ENCODE measurements at places on chromosomes 7 and 10. TPM values are rescaled to one million over a fixed set of nuclear protein-coding genes. Genes with fewer than 3 reads are reported as not detected.

DNA sequence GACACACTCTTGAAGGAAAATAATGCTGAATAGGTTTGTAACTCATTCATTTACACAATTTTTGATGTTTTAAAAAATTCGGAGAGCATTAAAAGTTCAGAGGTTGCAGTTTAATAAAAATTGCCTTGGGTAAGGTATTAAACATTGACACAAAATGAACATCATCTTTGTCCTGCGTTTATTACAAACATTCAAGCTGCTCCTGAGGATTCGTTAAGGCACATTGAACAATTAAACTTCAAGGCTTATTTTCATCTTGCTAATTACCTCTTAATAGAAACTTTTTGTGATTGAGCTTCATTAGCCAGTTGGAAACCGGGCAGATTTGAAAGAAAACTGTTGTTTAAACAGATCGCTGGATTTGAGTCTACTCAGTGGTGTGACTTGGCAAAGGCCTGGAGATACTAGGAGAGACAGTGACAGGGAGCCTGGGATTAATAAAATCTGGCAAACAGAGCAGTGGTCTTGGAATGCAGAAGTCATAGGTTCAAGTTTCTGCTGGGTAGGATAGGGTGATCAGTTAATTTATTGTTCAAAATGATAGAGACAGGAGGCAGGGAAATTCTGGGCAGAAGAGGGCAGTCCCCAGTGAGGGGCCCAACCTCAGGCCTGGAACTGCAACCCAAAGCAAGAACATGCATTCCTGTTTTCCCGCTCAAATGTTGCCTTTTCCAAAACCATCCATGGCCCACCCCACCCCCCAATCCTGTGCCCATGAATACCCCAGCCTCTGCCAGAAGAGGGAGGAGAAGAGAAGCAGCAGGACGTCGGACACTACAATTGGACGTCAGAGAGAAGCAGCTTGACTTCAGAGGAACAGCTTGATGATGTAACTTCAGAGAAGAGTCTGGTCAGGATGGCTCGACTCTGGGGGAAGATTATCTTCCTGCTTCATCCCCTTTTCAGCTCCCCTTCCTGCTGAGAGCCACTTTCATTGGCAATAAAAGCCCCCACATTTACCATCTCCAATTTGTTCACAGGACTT, 43.5 kb upstream of the SLC35G1 start:
- no peak for DNase-seq

DNA sequence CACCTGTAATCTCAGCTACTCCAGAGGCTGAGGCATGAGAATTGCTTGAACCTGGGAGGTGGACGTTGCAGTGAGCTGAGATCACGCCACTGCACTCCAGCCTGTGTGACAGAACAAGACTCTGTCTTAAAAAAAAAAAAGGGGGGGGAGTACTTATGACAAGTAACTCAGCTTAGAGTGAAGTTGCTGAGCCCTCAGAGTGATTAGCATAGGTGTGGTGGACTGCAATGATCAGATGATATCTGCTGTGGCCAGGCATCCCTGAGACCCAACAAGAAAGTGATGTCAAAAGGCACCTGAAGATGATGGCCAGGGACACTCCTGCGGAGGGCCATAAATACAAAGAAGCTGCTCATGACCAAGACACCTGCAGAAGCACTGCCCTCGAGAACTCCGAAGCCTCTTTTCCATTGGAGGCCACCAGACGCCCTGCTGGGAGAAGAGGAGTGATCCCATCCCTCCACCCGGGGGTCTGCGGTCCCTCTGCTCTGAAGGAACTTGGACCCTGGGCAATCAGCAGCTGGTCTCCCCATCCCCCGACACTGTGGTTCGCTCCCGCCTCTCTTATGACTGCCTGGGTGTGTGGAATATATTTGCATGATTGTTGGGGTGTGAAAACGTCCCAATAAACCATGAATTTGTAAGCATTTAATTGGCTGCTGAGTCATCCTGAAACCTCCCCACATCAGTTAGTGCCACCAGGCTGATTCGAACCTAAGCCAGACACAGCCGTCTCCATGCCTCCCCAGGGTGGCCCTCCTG, 46.0 kb downstream of the RASGEF1A start:
- DNase-seq = no peak

- no peak for DNase-seq
Observed at GRCh38 chr7:37016064-37016878, 292.0 kb upstream of the AOAH start.

DNA sequence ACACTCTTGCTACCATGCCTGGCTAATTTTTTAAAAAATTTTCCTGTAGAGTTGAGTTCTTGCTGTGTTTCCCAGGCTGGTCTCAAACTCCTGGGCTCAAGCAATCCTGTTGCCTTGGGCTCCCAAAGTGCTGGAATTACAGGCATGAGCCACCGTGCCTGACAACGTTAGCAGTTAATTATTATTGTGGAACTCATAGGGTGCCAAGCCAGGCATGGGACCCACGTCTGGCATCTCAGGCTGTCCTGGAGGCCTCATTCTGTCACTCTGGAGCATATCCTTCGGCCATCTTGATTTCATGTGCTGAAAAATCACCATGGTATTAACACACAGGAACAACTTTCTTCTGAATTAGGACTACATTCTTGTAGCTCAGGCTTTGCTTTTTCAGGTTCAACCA, 21.5 kb downstream of the STOX1 start:
- DNase-seq = no peak

- DNase-seq = no peak
Observed at GRCh38 chr10:129122846-129123245, 344.2 kb upstream of the MGMT start.

DNA sequence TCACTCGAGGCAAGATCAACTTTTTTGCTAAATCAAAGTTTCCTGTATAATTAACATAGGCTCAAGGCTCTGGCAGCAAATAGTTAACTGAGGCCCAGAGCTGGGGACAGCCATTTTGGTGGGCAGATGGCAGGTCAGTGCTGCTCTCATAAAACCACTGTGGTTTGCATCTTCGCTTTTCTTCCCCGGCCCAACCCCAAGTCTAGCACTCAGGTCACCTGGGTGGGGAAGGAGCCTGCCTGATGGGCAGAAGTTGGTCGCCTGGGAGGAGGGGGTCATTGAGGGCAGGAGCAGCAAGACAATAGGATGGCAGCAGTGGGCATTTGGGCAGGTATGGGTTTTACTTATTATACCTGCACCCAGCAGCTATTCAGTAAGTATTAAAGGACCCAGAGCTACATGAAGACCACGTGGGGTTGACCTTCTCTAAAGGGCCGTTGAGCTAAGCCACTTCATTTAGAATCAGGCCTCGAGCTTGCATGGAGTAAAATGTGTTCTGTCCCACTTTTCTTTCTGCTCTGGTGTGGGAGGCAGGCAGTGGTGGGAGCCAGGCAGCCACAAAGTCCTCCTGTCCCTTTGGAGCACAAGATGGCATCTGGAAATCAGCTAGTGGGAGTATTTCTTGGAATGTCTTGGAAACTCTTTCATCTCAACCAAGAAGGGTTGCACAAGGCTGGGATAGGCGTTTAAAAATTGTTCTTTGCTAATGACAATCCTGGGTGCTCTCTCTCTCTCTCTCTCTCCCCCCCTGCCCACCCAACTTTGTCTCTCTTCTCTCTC, 133.4 kb downstream of the SPAG6 start:
- DNase-seq = no peak

- DNase-seq = no peak
Observed at GRCh38 chr7:101128040-101128834, 1.3 kb downstream of the SERPINE1 start.

DNA sequence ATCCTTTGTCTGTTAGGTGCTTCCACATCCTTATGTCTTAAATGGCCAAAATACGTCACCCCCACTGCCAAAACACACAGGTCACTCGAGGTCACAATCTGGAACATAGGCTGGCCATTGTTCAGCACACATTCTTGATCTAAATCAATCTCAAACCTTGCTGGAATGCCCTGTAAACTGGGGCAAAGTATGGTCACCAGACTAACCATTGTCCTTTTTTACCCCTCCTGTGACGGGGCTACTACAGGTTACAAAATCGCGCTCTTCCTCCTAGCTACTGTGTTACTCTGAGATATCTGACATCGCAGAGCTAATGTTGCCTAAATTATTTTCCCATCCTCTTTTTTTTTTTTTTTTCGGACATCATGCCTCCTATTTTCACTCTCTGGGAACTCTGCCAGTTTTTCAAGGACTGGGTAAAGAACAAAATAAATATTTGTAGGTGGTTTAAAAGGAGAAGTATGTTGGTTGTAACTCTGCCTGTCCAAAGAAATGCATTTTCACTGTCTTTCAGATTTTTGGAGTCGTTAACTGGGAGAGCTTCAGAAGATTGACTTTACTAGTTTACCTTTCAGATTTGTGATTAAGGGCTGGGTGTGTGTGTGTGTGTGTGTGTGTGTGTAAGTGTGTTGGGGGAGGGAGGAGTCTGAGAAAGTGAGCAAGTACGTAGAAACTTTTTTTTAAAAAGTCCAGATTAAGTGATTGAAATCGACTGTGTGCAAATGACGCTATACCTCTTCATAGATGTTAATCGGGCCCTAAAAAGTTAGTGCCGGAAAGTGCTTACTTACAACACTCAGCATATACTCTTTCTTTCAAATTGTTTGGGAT, 942 bp upstream of the KIAA1217 start:
- no peak for DNase-seq

- no peak for DNase-seq
Observed at GRCh38 chr7:30879139-30880124, 32.2 kb upstream of the AQP1 start.

- DNase-seq = no peak
Observed at GRCh38 chr7:131076032-131076431, 251.6 kb upstream of the MKLN1 start.

DNA sequence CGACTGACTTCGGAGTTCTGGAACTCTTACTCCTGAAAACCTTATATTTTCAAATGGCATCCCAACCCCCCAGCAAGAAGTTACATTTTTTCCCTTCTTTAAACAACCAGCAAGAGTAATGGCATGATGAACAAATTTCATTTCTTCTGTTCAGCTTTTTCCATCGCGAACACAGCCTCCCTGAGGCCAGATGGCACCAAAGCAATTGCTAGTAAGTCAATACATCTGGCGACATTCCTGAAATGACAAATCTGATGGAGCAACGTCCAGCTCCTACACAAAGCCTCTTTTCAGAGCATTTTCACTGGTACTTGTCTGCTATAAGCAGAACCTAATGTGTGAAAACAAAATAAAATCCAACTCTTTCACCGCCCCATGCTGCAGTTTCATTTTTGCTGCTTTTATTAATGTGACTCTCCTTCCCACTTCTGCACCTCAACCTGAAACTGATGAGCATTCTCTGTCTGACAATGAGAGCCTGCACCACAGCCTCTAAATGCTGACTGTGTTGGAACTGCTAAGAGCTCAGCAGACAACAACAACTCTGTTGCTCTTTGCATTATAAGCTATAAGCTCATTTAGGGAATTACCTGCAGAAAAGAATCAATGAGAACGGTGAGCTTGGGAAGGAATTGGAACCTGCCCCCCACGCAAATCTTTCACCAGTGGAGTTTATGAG, 229.8 kb downstream of the FGFR2 start:
- DNase-seq = no peak

DNA sequence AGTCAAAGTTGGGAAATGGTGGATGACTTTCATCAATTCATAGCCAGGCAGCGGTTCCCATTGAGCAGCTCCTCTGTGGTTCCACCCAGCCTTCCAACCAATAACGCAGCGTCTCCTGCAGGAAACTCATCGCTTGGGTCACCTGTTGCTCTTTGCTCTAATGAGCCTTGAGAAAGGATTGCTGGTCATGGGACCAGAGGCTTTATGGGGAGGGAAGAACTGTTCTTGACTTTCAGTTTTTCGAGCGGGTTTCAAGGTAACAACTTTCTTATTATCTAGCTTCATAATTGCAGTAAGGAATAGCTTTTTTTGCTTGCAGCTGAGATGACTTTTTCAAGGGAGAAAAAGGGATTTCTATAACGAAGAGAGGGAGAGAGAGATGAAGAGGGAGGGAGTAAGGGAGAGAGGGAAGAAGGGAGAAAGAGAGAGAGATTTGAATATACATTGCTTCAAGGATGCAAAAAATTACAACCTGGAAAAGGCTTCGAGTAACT, 405 bp upstream of the ENTPD1 start:
- no peak for DNase-seq

DNA sequence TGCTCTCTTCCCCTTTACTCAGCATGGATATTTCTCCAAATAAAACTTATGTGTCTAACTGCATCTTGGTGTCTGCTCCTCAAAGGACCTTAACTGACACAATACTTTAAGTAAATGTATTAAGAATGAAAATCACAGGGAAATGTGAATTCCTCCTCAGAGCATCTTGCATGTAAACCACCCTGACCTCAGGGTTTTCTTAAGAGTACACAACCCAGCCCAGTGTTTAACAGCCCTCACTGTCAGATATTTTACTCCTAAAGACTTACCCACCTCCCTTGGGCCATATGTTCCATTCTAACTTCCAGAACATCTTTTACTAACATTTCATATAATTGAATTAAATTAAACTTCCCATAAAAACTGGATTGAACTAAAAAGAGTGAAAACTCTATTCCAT, 315.3 kb downstream of the HPSE2 start:
- DNase-seq = no peak

DNA sequence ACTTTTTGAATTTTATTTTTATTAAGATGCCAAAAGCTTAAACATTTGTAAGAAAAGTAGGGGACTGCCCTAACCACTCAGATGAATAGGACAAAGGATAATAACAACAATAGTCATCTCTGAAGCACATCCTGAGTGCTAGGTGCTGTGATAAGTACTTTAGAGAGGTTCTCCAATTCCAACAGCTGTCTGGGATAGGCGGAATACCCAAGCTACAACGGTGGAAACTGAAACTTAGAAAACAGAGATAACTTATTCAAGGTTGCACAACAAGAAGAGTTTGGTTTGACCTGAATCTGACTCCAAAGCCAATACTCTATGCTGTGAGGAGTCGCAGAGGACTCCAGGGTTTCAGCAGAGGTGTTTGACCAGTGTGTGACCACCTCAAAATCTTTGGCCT, 2.0 kb downstream of the RTKN2 start:
- no peak for DNase-seq

DNA sequence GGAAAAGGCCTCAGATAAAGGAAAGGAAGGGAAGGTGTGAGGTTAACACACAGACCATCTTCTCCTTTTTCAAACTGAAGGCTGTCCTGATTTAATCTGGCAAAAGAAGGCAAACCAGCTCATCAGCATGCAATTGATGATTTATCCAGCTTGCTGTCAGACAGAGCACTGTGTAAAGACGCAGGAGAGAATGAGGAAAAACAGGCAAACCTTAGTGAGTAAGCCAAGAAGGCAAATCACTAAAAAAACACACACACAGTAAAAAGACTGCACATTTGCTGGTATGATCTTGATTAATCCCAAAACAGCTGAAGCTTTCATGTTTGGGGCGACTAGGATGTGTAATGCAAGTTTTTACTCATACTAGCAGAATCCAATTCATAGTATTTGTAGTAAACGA, 65.8 kb upstream of the SKAP2 start:
- no peak for DNase-seq

TEX36 gene
- total RNA-seq = not detected

MYL10 gene
- total RNA-seq = not detected

LIPJ gene
- not detected for total RNA-seq

RAB19 gene
- not detected for total RNA-seq

RNF32 gene
- 1.9 TPM for total RNA-seq

PWWP2B gene
- 6.0 TPM for total RNA-seq

PIK3CG gene
- total RNA-seq = 8.6 TPM

Measured in omental fat pad (tissue), 4 donors.